GM23248 (cell line): ENCODE measurements at places on chromosomes 1 and 21. TPM values are rescaled to one million over a fixed set of nuclear protein-coding genes. Genes with fewer than 3 reads are reported as not detected.

TCHH gene
- total RNA-seq = 0.22 TPM in 1 of 2 replicates, not detected in the other

- no peak overlapping the region for H3K27ac ChIP-seq
- H3K4me1 ChIP-seq = no peaks in the 10 kb centered on the region
- no peaks in the 10 kb centered on the region for H3K27me3 ChIP-seq
- H3K4me3 ChIP-seq = no peak overlapping the region
- DNase-seq = no peak
- no peaks in the 10 kb centered on the region for H3K36me3 ChIP-seq
These were observed 65.0 kb downstream of the ZSWIM5 start for GRCh38 chr1:45141247-45142003.

SAMD11 gene
- total RNA-seq = 40.9 and 68.3 TPM in 2 replicates

C8B gene
- not detected in 2 replicates for total RNA-seq

DNA sequence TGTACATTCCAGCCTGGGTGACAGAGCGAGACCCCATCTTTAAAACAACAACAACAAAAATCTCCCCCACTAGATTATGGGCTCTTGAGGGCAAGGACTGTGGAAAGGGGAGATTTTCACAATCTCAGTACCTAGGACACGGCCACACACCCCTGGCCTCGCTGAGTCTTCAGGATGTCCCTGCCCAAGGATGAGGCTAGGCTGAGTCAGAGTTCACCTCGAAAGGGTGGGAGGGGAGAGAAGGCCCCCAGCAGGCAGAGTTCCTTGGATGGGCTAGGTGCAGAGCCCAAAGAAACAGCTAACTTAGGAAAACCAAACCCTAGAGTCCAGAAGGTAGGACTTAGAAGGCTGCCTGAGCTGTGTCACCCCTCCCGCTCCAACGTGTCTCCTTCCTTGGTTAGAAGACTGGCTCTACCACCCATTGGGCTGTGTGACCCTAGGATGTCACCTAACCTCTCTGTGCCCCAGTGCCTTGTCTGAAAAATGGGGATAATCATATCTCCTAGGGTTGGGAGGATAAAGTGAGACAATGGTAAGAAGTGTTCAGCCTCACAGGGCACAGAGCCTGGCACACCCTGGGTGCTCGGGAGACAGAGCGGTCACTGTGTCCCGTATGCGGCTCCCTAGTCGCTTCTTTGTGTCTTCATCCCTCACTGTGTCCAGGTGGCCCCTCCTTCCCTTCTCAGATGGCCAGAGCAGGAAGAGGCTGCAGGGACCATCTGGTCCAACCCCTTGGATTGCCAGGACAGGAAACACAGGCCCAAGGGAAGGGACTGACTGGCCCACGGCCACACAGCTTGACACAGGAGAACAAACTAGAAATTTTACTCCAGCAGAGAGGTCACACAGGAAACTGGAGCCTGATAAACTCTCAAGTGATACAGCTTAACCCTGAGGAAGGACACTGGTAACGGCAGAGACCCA, 11.2 kb downstream of the TRIM62 start:
- H3K4me1 ChIP-seq = no peaks in the 10 kb centered on the region
- no peaks in the 10 kb centered on the region for H3K36me3 ChIP-seq
- no peak for DNase-seq

- no peaks in the 10 kb centered on the region for H3K27me3 ChIP-seq
- H3K27ac ChIP-seq = peak overlapping the region; percentile 47
- no peaks in the 10 kb centered on the region for H3K36me3 ChIP-seq
- peaks cover 13% of the 10 kb centered on the region; the same call in 1 of the 2 replicates for H3K4me1 ChIP-seq
These were observed 717 bp downstream of the UBIAD1 start for GRCh38 chr1:11273595-11274234.

GRCh38 chr1:159879136-159879535, 16.7 kb upstream of the VSIG8 start:
- H3K36me3 ChIP-seq = no peaks in the 10 kb centered on the region
- no peaks in the 10 kb centered on the region for H3K27me3 ChIP-seq
- peak overlapping the region; percentile 48 for H3K27ac ChIP-seq
- DNase-seq = peak; percentile 58
- peaks cover 36% of the 10 kb centered on the region for H3K4me1 ChIP-seq
- H3K4me3 ChIP-seq = no peak overlapping the region

GRCh38 chr1:175191659-175192058, 917 bp downstream of the KIAA0040 start:
- H3K4me3 ChIP-seq = peak overlapping the region; percentile 68
- peaks cover 7% of the 10 kb centered on the region; the same call in 1 of the 2 replicates for H3K4me1 ChIP-seq
- H3K27me3 ChIP-seq = peaks cover 26% of the 10 kb centered on the region
- H3K27ac ChIP-seq = no peak overlapping the region
- DNase-seq = peak; percentile 4

GRCh38 chr1:89710498-89711139, 77.7 kb downstream of the LRRC8C start:
- DNase-seq = no peak
- H3K4me3 ChIP-seq = no peak overlapping the region
- no peaks in the 10 kb centered on the region for H3K4me1 ChIP-seq

- no peak overlapping the region for H3K4me3 ChIP-seq
- H3K36me3 ChIP-seq = no peaks in the 10 kb centered on the region
- H3K27me3 ChIP-seq = no peaks in the 10 kb centered on the region
- H3K4me1 ChIP-seq = no peaks in the 10 kb centered on the region
- H3K27ac ChIP-seq = no peak overlapping the region
These were observed 102.5 kb upstream of the L1TD1 start for GRCh38 chr1:62092110-62092509.

DNA sequence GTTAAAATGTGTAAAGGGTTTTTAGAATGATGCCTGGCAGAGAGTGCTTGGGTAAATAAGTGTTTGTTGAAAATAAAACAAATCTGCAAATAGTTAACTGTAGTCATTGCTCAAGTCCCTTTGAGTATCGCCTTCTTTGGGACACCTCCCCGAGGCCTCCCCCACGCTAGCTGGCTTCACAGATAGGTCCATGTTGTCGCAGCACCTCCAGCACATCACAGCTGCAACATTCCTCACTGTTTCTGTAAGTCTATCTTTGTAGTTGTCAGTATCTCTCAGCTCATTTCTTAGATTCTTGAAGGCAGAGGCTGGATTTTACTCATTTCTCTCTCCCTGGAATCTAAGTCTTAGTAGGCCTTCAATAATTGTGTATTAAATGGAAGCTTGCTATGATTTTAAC, 1.6 kb upstream of the STUM start:
- H3K4me1 ChIP-seq = no peaks in the 10 kb centered on the region
- DNase-seq = no peak
- no peaks in the 10 kb centered on the region for H3K36me3 ChIP-seq
- peaks cover 54% of the 10 kb centered on the region for H3K27me3 ChIP-seq
- H3K27ac ChIP-seq = no peak overlapping the region

DNA sequence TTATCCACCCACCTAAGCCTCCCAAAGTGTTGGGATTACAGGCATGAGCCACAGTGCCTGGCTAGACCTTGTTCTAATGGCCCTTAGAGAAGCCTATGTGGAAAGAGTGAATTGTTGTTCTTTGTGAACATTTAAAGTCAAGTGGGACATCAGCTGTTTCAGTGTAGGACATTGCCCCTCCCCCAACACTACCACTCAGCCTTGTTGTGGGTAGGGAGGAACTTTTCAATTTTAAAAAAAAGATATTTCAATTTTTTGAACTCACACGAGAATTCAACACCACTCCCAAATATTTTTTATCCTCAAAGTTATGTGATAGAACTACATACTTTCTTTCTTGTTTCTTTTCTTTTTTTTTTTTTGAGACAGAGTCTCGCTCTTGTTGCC, 36.7 kb upstream of the TMEM222 start:
- no peak for DNase-seq
- no peak overlapping the region for H3K4me3 ChIP-seq
- H3K4me1 ChIP-seq = no peaks in the 10 kb centered on the region
- H3K27ac ChIP-seq = no peak overlapping the region
